Psoas muscle (tissue), 8 donors: ENCODE measurements at places on chromosomes 13 and 19. TPM values are rescaled to one million over a fixed set of nuclear protein-coding genes. Genes with fewer than 3 reads are reported as not detected.

DNA sequence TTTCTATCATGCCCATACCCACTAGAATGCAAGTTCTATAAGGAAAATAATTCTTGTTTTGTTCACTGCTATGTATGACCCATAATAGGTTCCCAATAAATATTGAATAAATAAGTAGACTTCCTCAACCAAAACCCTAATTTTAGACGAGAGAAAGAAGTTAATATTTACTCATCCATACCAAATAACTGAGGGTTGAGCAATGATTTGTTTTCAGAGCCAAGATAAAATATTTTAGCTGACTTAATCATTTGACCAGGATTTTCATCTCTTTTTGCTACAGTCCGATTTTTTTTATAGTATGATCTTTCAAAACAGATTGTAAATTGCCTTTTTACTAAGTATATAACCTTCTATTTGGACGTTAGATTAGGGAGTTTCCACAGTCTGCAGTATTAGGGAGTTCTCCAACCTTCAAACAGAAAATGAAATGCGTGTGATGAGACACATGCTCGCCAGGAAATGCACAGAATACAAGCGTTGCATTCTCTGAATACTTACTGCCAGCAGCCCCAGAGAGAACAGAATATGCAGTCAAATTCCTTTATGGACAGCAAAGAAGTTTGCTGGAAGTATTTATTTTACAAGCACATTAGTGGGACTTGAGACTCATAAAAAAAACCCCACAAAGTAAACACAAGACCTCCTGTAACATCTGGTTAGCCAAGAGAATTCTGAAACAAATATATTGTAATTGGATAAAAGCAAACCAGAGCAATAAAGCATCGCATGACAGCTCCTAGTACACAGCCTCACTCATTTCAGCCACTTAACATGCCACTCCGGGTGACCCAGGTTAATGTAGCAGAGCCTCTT, 230.0 kb downstream of the MYO16 start:
- DNase-seq: no peak

Gene KCNC3
- polyA plus RNA-seq: 0.10 TPM

Gene GFY
- not detected for polyA plus RNA-seq

GRCh38 chr13:38103851-38104250, 234.3 kb upstream of the TRPC4 start:
- no peak for DNase-seq
